Hypothalamus (tissue), 51 donors: ENCODE measurements at places on chromosomes 1 and 21.
A peak's percentile ranks its signal among the peaks of the same experiment; 100 is the strongest.

DNA sequence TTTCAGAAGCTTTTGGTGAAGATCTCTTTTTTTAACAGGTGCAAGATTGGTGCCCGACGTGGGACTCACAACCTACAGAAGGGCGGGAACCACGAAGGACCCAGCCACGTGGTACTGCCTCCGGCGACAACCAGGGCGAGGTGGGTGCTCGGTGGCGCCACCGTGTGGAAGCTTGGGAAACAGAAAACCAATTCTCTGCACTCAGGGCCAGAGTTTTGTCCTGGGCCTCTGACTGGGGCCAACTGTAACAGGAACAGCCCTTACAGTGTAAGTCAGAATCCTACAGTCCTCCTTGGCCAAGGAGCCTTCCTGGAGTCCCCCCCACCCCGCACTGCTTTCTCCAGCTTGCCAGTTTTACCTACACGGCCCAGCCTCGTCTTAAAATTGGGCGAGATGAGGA lies 11.6 kb upstream of the S100A7A start:
- DNase-seq = no peak

GRCh38 chr1:211381481-211382181 lies 55.0 kb downstream of the TRAF5 start:
- no peak for DNase-seq

GRCh38 chr1:26730695-26731094 lies 34.9 kb downstream of the ARID1A start:
- no peak for DNase-seq

GRCh38 chr1:94873520-94874351 lies 53.2 kb downstream of the CNN3 start:
- DNase-seq = peak; percentile 70

DNA sequence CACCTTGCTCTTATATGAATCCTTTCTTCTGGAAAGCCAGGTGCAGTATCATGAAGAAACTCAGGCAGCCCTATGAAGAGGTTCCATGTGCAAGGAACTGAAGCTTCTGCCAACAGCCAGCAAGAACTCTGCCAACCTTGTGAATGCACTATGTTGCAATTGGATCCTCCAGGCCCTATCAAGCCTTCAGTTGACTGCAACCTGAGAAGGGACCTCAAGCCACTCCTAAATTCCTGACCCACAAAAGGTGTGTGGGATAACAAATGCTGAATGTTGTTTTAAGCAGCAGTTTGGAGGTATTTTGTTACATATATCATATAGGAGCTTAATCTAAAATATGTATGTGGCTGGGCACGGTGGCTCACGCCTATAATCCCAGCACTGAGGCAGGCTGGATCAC lies 84.0 kb downstream of the RERE start:
- DNase-seq = no peak

DNA sequence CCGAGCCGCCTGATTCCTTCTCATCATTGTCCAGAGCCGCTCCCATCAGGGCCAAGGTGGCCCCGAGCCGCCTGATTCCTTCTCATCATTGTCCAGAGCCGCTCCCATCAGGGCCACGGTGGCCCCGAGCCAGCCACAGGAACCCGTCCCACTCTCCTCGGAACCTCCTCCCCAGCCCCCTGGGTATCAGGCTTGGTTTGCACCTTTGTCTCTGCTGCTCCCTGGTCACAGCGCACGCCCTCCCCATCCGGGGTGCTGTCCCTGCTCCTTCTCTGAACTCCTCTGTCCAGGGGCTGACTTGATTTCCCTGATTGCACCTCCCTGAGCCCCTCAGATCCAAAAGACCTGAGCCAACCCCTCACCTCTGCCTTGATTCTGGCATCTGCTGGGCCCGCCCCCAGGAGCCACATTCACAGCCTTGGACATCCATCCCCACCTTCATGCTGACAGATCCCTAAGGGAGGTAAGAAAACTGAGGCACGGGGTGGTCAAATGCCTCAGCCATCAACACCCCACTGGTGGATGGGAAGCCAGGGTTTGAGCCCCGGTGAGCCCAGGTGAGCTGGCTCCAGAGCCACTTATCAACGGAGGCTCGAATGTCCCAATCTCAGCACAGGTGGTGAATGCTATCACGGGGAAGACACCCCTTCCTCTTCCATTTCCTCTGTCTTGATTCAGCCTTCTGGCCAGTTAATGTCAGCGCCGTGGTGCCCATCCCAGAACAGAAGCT lies 25.6 kb upstream of the COL18A1 start:
- no peak for DNase-seq

- DNase-seq = no peak
Observed at GRCh38 chr1:15627343-15627988, 10.2 kb downstream of the DDI2 start.
